CD4-positive, alpha-beta T cell treated with Interleukin-17A for 4 hours (primary cell): ENCODE measurements at places on chromosomes 3 and 15.
A peak's percentile ranks its signal among the peaks of the same experiment; 100 is the strongest.

- no peak for DNase-seq
These were observed 22.9 kb downstream of the MITF start for GRCh38 chr3:69761896-69762767.

- DNase-seq, result no peak
These were observed 40.8 kb downstream of the ITGA11 start for GRCh38 chr15:68391121-68391520.

DNA sequence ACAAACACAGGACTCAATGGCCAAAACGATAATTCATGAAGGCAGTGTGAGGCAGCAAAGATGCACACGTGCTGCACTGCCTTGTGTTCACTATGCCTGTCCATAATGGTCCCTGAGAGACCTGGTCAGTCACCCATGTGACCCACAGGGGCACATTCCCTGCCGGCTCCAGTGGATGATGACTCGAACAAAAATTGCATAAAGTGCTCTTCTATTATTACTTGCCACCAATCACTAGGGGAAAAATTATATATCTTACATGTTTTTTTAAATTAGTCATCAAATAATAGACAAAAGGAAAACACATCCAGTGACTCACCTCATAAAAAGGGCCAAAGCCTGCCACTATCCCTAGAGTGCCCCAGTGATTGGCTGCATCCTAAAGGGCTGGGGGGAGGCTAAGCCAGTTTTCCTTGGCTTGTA is 47.5 kb downstream of the UBP1 start:
- DNase-seq, result no peak

- DNase-seq, result no peak
These were observed 120.1 kb upstream of the NMNAT3 start for GRCh38 chr3:139797724-139798343.

GRCh38 chr3:15726043-15726442 is 71.7 kb downstream of the ANKRD28 start:
- no peak for DNase-seq

DNA sequence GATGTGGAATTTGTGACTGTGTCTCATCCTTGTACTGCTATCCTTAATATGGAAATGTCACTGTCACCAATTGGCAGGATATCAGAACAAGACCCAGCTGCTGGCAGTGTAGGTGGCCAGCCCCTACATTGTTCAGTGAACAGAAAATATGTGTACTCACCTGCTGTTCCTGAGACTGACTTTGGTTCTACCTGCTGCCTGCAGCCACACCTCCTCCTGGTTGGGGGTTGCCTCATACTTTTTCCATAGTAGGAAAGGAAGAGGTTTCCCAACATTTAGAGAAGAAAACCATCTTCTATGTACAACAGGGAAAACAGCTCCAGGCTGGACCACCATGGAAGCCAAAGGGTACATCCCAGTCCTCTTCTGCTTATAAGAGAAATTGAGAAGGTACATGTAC is 35.9 kb downstream of the SLC12A1 start:
- no peak for DNase-seq

DNA sequence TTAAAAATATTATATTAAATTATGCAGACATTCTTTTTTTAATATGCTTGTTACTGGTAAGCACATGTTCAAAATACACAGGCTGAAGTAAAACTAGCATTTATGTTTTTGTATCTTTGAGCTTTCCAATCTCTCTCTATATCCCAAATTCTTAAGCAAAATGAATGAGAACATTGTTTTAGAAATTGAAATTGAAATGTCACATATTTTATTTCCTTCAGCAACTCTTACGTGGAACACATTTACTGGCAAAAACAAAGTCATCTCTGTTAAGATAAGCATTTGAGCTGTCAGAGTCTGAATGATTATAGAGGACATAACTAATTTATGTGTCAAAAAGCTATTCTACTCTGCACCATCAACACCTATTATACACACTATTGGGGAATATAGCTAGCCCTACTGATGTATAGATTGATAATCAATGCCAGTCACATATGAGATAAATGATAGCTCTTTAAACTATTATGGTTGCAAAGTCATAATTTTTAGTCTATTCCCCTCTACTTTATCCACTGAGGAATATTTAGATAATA is 535.4 kb upstream of the BCHE start:
- DNase-seq, result no peak

DNA sequence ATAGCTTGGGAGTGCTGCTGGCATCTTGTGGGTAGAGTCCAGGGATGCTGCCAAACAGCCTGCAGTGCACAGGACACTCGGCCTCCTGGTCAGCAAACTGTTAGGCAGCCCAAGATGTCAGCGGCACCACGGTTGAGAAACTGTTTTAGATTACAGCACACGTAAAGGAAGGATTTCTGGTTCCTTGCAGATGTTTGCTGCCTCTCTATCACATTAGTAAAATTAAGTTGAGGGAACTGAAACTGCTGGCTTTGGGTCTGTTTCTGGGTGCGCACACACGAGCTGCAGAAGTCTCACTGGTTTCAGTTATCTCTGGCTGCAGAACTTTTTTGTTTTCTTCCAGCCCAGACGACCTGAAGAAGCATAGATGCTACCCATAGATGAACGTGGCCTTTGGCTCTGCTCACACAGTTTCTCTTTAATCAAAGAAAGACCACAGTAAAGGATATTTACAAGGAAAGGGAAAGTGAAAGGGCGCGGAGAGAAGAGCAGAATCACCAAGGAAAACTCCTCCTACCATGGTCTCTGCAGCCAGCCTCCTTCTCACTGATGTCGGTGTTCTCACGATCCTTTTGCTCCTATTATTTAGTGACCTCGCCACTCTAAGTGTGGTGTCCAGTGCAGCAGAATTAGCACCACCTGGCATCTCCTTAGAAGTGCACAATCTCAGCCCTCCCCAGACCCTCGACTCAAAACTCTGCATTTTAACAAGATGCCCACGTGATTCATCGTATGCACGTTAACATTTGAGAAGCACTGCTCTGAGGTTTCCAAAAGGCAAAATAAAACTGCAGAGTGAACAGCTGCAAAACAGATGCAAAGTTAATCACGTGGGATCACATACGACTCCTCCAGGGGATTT is 50.6 kb upstream of the AKAP13 start:
- DNase-seq, result peak; percentile 56

- DNase-seq, result no peak
These were observed 64.4 kb downstream of the NSMCE3 start for GRCh38 chr15:29205186-29205585.
